ENCODE measurements at places on chromosomes 7 and 10.

DNA sequence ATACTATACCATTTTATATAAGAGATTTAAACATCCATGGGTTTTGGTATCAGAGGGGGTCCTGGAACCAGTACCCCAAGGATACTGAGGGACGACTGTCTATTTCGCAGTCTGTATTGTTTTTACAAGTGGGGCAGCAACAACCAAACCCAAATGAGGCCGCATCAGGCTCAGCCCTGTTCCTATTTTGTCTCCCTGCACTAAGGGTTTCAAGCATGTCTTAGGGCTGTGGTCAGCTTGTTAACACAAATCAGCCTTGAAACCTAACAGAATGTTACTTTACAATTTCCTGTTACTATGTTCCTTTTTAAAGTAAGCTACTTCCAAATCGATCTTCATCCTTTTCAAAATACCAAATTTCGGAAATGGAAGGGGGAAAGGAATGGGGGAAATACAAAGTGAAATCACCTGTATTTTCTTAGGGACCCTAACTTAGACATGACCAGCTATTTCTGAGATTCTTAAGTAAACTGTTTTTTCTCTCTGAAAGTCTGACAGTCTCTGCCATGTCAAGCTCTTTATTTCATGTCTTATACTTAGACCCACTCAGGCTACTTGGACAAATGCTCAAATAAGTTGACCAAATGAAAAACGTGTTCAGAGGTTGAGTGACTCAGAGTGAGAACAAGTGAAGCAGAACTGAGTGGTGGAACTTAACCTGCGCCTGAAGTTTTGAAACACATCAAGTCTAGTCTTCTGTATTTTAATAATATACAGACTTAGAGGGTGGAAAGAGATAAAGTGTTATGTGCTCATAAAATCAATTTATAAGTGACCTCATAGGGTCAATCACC, 75.8 kb downstream of the C1GALT1 start:
- peak; percentile 35 for DNase-seq

GRCh38 chr10:77405771-77406241, 231.8 kb downstream of the KCNMA1 start:
- DNase-seq = no peak

GRCh38 chr7:98785929-98786571, 83.8 kb downstream of the TMEM130 start:
- no peak for DNase-seq

- no peak for DNase-seq
These were observed 597.3 kb downstream of the CNTNAP2 start for GRCh38 chr7:146713934-146714333.

- no peak for DNase-seq
These were observed 101.1 kb upstream of the GSDME start for GRCh38 chr7:24858108-24858977.

GRCh38 chr7:98235901-98236300, 16.1 kb downstream of the TECPR1 start:
- DNase-seq = no peak

DNA sequence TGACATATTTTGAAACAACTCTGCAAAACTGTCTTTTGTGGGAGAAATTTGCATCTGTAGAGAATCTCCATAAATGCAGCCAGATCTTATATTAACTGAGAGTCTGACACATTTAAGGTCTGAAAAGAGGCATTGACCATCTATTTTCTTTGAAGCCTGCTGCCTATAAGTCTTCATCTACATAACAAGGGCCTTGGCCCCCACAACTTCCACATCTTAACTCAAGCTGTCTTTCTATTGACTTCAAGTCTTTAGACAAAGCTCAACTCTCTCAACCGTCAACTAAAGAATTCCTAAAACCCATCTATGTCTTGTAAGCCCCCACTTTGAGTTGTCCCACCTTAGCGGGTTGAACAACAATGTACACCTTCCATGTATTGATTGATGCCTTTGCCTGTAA, 72.4 kb upstream of the ADCY1 start:
- no peak for DNase-seq

- no peak for DNase-seq
These were observed 71.7 kb downstream of the CALD1 start for GRCh38 chr7:134851141-134851540.

DNA sequence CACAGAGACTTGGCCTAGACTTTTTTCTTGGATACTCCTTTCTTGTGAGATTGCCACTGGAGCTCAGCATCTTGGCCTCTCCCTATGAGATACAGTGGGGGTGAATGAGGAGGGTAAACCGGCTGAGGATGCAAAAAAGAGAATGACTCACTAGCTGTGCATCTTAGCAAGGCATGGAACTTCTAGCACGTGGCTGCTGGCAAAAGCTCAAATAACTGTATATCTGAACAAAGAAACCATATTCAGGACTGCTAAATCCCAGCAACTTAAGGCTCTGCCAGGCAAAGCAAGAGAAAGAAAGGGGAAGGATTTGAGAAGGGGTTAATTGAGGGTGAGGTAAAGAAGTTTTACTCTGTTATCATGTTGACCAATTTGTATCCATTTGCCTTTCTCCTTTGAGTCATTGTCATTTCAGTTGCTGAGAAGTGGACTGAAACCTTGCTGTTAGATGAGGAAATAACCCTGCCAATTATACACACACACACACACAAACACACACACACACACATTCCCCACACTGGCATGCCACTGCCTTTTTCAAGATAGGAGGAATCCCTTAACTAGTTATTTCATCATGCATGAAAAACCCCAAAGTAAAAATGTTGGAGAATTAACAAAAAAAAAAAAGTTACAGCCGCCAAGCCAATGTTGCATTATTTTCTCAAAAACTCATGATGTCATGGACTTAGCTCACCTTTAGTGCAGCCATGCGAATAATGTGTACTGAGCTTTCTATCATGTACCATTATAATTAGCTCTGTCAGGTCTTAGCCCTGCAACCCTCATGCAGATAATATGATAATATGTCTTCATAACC, 997.3 kb downstream of the LRMDA start:
- DNase-seq = no peak

DNA sequence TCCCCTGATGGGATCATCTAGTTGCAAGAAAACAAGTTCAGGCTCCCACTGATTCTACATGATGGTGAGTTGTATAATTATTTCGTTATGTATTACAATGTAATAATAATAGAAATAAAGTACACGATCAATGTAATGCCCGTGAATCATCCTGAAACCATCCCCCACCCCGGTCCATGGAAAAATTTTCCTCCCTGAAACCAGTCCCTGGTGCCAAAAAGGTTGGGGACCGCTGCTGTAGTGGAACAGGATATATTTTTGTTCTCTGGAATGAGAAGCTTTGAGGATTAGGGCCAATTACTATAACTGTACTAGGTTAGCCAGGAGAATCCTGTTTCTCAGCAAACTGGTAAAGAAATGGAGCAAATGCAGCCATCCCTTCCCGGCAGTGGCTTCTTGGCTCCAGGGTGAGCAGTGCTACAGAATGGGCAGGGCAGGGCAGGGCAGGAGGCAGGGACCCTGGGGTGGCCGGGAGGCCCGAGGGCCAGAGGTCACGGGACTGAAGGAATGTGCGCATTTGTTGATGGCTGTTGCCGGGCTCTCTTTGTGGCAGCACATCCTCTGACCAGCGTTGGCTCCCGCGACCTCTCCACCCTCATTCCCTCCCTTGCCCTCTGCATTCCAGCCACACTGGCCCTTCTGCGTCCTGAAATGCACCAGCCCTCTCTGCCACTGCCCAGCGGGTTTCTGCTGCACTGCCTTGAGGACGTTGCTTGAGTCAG, 162.3 kb upstream of the NPS start:
- DNase-seq = no peak

- no peak for DNase-seq
These were observed 372.0 kb upstream of the C7orf33 start for GRCh38 chr7:148218603-148219002.

GRCh38 chr7:157211690-157212089, 73.0 kb downstream of the UBE3C start:
- DNase-seq = no peak

DNA sequence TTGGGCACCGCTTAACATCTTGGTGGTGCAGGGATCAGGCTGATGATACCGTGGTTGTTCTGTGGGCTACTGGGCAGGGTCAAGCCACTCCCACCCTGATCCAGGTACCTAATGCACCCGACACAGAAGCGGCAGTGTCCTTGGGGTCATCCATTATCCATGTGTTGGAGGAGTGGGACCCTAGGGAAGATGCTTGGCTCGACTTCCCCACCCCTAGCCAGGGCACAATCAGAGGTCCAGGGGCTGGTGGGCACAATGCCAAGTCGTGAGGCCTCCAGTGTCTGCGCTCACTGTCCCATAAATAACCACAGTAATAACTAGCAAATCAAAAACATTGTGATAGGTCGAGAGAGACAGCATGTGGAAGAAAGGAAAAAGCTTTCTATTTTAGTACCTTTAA, 37.7 kb downstream of the HTRA1 start:
- DNase-seq = no peak

GRCh38 chr10:21135023-21135931, 238.2 kb upstream of the NEBL start:
- DNase-seq = no peak

GRCh38 chr10:11396311-11396955, 215.0 kb downstream of the USP6NL start:
- no peak for DNase-seq

DNA sequence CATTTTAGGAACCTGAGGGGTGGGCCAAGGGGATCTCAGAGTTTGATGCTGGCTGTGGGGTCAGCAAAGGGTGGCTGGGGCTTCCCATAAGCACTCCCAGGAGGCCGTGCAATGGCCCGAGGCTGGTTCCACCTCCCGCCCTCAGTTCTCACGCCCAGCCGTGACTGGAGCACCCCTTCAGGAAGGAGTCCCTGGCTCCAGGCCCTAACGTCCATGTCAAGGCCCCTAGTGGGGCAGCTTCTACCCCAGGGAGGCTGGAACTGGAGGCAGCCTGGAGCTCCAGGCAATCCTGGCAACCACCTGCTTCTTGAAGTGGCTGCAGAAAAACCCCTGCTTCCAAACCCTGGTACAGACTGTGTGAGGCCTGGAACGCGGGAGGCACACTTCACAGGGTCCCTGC, 165.5 kb downstream of the DIP2C start:
- no peak for DNase-seq

DNA sequence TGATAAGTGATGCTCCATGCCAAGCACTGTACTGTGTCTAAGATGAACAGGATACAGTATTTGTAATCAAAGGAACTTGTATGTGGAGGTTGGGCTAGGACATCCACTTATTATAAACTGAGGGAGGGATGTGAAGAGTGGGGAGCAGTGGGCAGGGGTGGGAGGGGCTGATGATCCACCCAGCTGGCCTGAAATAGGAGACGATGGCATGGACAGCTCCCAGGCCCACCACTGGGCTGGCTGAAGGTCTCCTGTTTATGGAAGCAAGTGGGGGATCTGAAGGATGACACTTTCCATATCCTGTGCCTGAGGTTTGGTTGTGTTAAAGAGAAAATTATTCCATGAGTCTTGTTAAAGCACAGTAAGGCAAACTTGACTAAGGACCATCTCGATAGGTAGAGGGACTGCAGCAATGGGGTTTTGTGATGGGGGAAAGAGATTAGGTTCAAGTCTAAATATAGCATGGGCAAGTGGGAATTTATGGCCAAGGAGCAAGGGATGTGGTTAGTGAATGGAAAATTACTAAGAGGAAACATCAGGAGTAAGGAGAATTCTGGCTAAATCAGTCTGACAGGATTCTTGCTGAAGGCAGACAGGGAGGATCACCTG, 124.6 kb downstream of the CCNY start:
- DNase-seq = no peak

DNA sequence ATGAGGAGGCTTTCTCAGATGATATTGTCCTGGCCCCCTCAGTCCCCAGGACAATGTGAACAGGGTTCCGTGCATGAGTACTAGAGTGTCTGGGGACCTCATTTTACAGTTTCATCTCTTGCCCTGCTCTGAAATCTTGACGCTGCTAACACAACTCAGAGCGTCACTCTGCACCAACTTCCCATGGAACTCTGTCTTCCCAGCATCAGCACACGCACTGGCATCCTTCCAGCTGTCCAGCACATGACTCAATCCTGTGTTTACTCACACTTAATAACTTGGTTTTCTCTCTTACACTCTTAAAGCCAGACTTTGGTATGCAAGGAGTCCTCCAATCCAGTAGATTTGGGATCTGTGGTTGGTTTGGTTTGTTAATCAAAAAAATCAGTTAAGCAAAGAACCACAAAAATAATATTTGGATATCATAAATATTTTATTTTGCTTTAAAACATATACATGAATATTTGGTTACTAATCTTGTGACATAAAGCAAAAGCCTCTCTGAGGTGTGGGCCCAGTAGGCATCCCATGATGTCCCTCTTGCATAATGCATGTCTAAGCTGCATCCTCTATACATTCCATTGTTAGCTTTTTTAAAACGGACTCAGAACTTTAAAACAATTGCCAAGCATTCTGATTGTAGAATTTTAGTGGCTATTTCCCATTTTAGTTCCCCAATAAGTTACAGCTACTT, 131.0 kb downstream of the CXCL12 start:
- no peak for DNase-seq

DNA sequence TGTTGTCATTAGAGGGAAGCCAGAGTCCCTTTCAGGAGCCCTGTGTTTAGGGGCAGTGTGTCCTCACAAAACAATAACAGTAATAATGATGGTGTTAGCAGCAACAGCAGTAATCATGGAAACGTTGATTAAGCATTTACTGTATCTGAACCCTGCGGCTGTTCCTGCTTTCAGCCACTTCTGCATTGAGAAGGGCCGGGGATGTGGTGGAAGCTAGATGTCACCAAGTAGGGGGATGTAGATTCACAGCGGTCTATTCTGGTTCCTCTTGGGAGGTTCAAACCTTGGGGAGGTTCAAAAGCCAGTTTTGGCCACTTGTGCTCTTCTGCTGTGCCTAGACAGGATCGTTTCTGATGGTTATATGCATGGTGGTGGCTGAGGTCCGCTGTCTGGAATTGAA, 44.8 kb downstream of the PRPF18 start:
- no peak for DNase-seq

DNA sequence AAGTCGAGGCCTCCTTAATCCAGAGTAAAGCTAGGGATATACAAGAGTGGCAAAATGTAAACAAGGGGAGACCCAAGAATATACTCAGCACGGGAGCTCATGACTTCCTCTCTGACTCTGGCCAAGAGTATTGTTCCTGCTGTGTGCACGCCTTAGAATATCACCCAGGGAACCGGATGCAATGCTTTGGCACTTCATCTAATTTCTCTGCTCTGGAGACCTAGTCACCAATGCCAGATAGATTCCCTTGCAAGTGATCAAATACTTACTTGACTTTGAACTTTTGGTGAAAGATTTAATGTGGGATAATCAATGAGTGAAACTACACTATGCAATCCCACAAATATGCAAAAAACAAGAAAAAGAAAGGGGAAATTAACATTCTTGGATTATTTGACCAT, 695.5 kb downstream of the INHBA start:
- DNase-seq = no peak

DNA sequence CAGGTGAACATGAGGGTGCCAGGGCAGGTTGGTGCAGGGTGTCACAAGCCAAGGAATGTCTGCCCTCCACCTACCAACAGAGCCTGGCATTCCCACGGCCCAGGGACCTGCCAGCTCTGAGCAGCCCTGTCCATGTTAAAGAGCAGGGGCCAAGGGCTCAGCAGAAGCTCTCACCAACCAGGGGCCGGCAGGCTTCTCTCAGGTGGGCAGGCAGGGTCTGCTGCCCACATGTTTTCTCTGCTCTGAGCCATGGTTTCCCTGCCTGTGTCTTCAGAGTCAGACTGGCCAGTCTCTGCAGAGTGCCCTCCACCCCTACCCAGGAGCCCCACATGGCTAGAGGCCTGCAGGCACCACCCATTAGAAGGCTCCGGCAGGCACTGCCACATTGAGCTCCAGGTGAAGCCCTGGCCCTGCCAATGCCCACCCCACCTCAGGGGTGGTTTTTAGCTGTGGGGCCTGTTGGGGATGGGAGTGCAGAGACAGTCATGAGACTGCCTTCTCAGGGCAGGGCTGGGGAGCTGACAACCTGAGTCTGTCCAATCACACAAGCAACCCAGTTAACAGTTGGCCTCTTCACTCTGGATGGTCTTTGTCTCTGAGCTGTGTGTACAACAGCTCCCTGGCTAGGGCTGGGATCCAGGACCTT, 135.9 kb downstream of the ARHGAP22 start:
- DNase-seq = no peak
